ENCODE measurements at places on chromosomes 5 and 9.

GRCh38 chr9:126303488-126303887 lies 23.1 kb upstream of the MVB12B start:
- DNase-seq, result no peak

GRCh38 chr5:110258460-110259216 lies 467.8 kb downstream of the TMEM232 start:
- DNase-seq, result peak; percentile 25

- DNase-seq, result no peak
These were observed 17.0 kb downstream of the BICD2 start for GRCh38 chr9:92747459-92748232.

GRCh38 chr5:94709277-94709676 lies 90.8 kb downstream of the SLF1 start:
- DNase-seq, result no peak

DNA sequence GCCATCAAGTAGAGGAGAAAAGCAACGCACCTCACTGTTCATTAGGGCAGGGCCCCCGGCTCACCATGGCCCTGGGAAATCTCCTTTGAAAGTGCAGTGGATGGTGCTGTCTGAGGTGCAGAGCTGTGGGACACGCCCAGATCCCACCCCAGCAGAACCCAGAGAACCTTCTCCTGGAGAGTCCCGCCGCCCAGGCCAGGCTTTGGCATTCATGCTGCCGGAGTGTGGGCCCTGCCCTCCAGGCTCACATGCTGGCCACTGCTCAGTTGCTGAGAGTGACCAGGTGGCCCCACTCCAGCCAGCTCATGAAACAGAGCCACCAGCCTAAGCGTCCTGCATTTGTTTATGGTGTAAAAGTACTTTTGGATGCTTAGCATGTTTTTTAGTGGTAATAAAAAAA lies 23.8 kb upstream of the LRRC14B start:
- DNase-seq, result no peak

DNA sequence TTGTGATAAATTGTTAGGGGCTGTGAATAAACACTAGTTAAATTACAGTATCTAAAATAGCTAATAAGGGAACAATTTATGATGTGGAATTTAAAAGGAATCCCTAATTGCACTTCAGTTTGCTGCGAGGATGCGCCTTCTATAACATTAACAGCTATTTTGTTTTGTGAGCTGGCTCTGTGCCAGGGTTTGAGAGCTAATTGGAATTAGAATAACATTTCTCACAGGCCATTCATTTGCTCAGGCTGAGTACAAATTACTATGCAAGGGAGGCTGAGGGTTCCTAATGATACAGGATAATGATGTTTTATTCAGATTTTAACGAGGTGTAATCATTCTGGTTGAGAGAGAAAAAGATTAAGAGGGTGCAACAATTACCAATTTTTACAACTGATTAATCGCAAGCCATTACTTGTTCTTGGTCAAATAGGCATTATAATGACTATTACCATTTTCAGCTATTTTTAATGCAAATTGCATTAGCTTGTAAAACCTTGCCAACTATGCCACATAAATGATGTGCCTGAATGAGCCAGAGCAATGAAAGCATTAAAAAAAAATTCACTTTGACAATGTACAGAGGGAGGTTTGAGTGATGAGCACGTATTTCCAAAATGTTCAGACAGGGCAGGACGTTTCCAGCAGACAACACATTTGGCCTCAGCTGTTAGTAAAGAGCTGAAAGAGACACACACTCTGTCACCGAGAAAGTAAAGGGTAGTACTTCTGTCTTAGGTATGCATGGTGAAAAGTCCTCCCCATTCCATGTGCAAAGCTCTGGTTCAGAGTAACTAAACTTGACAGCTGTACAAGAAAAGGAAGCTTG lies 576.5 kb downstream of the TLE1 start:
- no peak for DNase-seq

DNA sequence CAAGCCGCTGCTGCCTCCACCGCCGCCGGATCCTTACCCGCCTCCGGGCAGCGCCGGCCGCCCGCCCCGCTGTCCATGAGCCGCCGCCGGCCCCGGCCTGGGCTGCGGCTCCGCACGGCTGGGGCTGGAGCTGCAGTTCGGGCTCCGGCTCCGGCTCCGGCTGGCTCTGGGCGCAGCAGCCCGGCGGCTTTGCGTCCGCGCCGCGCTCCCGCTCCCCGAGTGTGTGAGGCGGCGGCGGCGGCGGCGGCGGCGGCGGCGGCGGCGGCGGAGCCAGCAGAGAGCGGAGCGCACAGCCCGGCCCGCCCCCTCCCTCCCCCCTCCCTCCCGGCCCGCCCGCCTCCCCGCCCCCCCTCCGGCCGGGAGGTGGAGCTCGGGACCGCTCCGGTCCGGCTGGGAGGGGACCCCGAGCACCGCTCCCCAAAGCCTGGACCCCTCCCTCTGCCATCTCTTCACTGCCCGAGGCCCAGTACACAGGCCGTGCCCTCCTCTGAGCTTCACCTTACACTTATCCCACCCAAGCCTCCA lies at the start of gene PCDH1:
TSS of gene PCDH1 (minus strand) at position 225 of the 525 bp plus-strand sequence. CDS start at position 77, 148 bp downstream.
- DNase-seq, result peak; percentile 28

DNA sequence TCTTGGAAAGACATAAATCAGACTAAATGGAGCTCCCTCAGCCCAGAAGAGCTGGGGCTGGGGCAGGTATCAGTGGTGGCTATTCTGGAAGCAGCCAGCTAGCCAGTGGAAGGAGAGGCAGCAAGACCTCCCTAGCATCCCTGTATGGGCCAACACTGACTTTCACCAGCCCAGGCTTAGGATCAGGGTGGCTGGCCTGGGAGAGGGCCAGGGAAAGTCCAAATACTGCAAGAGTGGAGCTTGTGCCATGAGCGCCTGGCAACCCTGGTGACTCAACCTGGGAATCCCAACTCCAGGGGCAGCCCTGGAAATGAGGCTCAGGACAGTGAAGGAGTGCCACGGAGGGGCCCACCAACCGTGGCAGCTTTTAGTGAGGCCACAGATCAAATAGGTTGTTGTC lies 7.6 kb upstream of the IRF1 start:
- DNase-seq, result peak; percentile 76

DNA sequence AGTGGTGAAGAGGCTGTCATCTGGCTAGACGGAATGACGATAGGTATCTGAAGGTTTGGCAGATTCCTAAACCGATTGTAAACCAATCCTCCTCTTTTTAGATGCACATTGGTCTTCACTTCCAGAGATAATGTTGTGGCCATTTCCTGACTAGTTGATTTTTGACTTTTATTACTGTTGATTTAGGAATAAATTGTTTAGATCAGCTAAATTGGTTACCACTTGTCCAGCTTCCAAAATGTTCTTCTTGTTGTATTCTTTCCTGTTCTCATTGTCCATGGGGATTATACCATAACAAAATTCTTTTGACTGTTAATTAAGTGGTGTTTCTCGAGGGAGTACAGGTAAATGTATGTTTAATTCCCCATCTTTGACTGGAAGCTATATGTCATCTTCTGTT lies 119.7 kb downstream of the MACROH2A1 start:
- no peak for DNase-seq

GRCh38 chr9:128894764-128895163 lies 12.8 kb downstream of the LRRC8A start:
- DNase-seq, result no peak

DNA sequence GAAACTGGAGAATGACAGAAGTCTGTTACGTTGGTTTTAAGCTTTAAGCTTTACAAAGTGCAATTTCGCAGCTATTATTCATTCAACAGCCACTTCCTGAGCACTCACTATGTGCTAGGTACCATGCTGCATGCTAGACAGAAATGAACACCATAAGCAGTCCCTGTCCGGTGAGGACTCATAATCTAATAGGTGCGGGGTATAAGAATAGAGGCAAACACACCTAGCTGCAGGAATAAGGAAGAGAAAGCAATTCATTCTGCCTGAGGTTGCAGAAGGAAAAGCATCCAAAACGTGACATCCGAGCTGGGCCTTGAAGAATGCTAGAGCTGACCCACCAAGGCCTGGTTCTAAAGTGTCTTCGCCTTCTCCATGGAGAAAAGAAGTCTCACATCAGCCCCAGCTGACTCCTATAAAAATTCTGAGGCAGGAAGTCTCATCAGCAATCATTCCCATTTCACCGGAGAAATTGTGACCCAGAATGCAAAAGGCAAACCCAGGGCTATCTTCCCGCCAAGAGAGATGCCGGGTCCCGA lies 542 bp downstream of the FKBP15 start:
- no peak for DNase-seq
